ENCODE measurements at places on chromosomes 7 and 10.

- DNase-seq = no peak
Observed at GRCh38 chr7:57432583-57432982, 17.4 kb upstream of the ZNF716 start.

- no peak for DNase-seq
Observed at GRCh38 chr7:120775755-120776154, 82.2 kb downstream of the TSPAN12 start.

DNA sequence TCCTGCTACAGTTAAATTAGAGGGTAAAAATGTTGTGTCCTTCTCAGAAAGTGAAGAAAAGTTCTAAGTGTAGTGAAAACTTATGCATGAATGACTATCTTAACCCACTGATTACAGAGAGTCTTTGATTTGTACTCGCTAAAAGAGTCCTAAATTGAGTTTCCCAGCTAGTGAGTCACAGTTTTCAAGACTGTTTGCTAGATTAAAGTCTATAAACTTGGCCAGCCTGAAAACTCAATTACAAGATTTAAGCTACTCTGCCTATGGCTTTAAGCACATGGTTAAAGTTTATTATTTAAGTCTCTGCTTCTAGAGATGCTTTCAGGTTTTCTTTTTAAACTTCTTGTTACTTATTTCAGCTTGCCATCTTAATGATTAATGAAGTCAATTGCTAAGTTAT lies 44.4 kb downstream of the MRPS24 start:
- no peak for DNase-seq

DNA sequence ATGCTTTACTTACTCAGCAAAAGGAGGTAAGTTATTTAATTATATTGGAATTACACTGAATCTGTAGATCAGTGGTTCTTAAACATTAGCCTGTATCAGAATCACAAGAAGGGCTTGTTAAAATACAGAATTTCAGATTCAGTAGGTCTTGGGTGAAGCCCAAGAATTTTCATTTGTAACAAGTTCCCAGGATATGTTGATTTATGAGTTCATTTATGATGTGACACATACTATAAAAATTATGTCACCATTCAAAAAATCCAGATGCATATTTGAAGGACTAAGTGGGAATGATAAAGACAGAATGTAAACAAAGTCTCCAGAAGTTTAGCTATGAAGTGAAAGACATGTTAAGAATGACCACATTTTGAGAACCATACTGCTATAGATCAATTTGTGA lies 52.3 kb downstream of the HECTD2 start:
- no peak for DNase-seq

DNA sequence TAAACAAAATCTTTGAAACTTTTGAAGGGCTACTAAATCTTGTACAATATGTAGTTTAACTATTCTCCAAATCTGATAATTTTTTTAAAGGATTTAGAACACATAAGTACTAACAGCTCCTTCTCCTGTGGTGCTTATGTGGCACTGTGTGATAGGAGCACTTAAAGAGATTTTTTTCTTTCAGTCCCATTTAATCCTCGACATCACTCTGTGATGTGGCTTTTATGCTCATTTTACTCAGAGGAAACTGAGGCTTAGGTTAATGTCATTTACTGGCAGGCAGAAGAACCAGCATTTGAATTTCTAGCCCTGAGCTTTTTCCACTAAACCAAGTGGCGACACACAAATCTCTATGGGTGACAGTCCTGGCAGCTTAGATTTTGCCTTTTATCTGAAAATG lies 92.4 kb downstream of the SAMD9 start:
- no peak for DNase-seq

DNA sequence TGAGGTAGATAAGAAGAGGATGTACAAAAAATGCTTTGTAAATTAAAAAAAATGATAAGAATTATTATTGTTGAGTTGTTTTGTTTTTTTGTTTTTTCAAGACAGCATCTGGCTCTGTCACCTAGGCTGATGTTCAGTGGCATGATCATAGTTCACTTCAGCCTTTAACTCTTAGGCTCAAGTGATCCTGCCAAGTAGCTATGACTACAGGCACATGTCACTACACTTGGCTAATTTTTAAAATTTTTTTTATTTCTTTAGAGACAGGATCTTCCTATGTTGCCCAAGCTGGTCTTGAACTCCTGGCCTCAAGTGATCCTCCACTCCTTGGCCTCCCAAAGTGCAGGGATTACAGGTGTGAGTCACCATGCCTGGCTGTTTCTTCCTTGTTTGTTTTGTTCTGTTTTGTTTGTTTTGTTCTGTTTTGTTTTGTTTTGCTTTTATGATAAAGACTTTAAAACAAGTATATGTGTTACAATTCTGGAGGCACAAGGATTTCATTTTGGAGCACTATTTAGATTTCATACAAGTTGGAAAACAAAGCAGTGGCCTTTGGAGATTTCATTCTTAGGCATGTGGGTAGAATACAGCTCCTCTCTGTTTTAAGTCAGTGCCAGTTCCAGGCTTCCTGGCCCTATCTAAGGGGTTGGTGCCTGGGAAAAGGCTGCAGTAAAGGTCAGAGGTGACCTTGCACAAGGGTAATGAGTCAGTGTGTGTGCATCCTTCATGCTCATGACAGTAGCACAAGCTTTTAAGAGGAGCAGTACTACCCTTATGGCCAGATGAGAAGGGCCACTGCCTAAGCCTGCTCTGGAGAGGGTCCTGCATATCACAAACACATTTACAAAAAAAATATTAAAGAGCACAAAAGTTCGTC lies 17.9 kb downstream of the FGFBP3 start:
- DNase-seq = no peak

DNA sequence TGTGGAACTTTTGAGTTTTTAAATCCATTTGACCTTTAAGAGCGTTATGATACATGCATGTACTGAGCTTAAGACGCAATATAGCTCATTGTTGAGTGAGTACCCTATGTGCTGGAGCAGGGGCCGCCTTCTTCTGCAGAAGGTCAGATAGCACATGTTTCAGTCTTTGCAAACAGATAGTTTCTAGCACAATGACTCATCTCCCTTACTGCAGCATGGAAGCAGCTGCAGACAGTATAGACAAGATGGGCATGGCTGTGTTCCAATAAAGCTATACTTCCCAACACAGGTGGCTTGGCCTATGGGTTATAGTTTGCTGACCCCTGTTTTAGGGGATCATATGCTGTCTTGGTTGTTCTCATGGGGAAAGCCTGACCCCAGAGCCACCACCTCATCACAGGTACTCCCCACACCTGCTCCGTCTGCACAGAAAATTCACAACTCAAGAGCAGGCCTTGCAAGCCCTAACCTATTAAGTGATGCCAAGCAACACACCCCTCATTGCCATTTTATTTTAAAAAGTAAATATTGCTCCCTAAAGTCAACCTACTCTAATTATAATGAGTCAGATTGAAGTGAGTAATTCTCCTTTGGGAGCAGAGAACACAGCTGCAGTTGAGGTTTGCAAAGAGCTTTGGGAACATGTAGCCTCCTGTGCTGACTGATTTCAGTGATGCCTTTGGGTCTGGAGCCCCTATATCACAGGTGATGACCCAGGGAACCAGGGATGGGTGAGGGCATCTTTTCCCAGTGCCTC lies 330.1 kb downstream of the PAXIP1 start:
- DNase-seq = no peak

DNA sequence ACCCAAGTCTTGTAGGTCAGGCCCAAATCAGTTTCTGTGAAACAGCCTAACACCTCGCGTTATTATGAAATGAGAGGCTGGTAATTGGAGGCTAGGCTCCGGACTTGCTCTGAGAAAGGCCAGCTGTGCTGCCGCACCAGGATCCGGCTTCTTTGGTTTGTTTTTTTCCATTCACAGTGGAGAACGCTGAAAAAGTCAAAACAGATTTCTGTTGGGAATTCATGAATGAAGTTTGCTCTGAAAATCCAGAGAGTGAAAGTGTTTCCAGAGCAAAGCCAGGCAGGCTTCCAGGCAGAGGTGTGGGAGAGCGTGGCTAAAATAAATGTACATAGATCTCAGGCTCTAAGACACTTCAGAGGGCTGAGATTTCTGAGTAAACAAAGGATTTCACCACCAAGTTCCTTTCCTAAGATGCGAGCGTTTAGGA lies 240.1 kb downstream of the TRIL start:
- no peak for DNase-seq

GRCh38 chr10:44517635-44518034 lies 132.7 kb upstream of the CXCL12 start:
- DNase-seq = no peak

GRCh38 chr7:466465-467191 lies 53.0 kb downstream of the PDGFA start:
- peak; percentile 19 for DNase-seq

DNA sequence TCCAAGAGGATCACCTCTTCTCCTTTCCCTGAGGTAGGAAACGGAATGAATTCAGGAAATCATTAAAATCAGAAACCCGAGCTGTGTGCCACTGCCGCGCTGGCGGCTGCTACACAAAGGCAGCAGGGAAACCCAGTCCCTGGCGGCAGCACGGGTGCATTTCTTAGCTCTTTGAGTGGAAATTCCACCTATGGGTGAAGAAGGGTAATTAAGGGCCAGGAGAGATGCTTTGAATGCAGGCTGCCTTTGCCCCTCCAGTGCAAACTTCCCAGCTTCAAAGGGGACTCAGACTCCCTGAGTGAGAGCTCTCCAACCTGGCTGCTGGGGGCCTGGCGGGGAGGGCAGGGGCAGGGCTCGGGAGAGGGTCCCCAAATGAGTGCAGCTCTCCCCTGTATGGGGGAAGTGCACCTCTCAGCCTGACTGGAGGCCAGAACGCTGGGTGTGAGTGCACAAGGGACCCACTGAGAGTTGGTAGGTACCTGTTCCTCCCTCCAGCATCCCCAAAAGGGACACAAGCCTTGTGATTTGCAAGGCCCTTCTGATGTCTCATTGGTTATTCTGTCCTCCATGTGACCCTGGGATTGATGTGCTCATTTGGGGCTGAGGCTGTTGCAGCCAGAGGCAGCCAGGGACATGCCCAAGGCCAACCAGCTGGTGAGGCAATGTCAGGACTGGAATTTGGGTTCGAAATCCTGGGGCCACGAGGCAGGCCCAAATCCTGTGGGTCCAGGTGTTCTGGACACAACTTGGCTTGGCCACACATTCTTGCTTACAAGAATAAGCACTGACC lies 16.3 kb upstream of the ZMIZ1 start:
- DNase-seq = peak; percentile 57

GRCh38 chr7:151806204-151806603 lies 70.7 kb downstream of the PRKAG2 start:
- DNase-seq = no peak

DNA sequence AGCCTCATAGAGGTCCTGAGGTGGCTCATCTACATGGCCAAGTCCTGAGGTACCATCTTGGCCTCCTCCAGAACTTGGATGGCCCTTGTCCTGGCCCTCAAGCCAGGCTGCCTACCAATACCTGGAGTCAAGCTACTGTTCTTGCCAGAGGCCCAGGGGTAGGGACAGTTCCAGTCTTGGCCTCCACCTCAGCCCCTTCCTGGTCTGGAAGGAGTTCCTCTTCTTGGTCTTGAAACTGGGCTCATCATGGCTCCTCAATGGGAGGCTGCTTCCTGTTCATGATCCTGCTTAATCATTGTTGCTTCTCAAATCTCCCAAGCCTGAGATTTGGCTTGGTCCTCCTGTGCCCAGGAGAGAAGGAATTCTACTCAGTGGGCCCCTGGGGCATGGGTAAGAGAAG lies 3.9 kb downstream of the HPS6 start:
- DNase-seq = no peak

DNA sequence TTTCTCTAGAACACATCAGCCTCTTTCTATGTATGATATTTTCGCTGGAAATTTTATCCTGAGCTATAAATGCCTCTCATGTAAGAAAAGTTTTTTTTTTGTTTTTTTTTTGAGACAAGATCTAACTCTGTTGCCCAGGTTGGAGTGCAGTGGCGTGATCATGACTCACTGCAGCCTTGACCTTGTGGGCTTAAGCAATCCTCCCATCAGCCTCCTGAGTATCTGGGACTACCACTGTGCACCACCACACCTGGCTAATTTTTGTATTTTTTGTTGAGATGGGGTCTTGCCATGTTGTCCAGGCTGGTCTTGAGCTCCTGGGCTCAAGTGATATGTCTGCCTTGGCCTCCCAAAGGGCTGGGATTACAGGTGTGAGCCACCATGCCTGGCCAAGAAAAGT lies 80.4 kb downstream of the ADK start:
- DNase-seq = no peak

DNA sequence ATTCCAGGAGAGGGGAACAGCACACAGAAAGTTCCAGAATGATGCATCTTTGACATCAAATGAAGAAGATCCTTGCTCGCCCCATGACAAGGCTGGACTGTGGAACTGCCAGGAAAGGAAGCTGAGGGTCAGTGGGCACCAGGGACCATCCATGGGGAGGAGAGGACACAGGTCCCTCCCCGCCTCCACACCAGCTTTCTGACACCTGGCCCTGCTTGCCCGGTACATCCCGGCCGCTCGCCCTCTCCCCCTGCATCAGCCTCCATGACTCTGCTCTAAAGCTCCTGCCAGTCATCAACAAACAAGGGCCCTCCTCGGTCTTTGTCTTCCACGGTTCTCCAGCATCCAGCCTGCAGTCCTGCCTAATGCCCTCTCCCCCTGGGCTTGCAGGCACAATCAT lies 222.3 kb downstream of the GRID1 start:
- DNase-seq = no peak

GRCh38 chr7:77217474-77218185 lies 18.0 kb upstream of the FGL2 start:
- DNase-seq = no peak

DNA sequence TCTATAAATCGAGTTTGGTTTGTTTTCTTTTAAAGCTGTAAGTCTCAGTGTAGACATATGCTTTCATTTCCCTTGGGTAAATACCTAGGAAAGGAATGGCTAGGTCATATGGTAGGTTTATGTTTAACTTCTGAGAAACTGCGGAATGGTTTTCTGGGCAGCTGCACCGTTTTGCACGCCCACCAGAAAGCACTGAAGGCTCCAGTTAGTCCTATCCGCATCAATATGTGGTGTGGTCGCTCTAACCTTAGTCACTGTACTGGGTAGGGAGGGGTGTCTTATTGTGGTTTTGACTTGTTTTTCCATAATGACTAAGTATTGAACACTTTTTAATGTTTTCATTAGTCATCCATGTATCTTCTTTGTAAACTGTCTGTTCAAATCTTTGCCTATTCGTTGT lies 279.5 kb upstream of the AKR1E2 start:
- DNase-seq = no peak

- no peak for DNase-seq
Observed at GRCh38 chr7:42993038-42993437, 60.9 kb downstream of the MRPL32 start.

All from cardiac septum (tissue), 1 donor.